Activated T-cell treated with anti-CD3 and anti-CD28 coated beads, Interleukin-2, amount 50 U/mL, for 4 hours (primary cell): ENCODE measurements at places on chromosomes 6 and 20. TPM values are rescaled to one million over a fixed set of nuclear protein-coding genes. Genes with fewer than 3 reads are reported as not detected.

GRCh38 chr6:169963581-169964297, 212.3 kb downstream of the ERMARD start:
- DNase-seq, result no peak

GRCh38 chr6:112289038-112289566, 34.7 kb upstream of the LAMA4 start:
- no peak for DNase-seq

GRCh38 chr20:57350081-57350710, 859 bp upstream of the RAE1 start:
- no peak for DNase-seq

- DNase-seq, result no peak
These were observed 129.4 kb upstream of the CENPW start for GRCh38 chr6:126210398-126211075.

- DNase-seq, result no peak
These were observed 659.7 kb upstream of the FLRT3 start for GRCh38 chr20:14996883-14997672.

- no peak for DNase-seq
These were observed 1111.4 kb upstream of the CITED2 start for GRCh38 chr6:140485740-140486449.

The KIAA1755 gene
- not detected for total RNA-seq

DNA sequence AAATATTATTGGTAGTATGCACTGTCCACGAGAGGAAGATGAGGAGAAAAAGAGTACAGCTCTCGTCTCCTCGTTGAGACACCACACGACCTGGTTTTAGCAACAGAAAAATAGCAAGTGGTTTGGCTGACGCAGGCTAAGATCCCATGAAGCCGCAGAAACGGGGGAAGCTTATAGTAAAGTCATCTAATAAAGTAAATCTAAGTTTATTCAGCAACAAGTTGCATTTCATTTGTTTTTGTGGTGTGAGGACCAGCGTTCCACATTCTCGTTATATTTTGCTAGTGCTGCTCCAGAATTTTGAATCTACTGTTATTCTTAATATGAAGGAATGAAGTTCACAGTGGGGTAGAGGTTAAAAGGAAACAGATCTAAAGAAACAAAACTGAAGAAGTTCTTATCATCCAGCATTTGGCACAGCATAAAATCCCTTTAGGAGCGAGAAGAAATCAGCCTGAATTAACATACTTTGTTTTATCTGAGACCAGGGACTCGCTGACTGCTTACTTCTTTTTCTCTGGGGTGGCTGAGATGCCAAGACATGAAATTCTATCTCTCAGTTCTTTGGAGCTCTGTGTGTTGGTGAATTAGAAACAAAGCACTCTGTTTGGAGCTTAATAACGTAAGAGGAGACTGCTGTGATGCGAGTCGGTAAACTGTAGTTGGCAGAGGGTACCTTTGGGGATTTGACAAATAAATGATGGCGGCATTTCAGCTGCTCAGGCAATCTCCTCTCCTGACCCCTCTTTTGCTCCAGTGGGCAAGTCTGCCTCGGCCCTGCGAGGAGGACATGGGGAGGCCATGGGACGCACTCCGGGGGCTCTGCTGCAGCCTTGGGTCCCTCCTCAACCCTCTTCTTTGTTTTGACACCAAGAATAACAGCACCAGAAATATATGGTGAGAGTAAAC, 24.9 kb upstream of the IRF4 start:
- DNase-seq, result no peak
